ENCODE measurements at places on chromosomes 1 and 21. TPM values are rescaled to one million over a fixed set of nuclear protein-coding genes. Genes with fewer than 3 reads are reported as not detected.

DNA sequence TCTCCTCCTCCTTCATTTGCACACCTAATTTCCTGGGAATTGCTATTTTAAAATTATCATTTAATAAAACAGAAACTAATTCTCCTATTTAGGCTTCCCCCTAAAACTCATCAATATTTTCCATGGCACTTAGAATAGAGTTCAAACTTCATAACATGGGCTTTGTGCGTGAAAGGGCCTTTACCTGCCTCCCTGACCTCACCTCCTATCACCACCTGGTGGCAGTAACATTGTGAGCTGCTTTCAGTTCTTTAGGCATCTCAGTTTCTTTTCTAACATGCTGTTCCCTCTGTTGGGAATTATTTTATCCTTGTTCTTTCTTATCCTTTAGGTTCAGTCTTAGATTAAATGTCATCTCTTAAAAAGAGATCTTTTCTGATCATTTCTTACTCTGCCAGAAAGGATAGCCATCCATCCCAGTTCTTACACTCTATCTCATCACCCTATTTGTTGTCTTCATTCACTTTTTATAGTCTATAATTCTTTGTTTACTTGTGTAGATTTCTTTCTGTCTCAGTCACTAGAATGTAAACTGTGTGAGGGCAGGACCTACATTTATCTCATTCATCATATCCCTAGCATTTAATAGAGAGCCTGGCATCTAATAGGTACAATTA lies 133.8 kb upstream of the KIAA1614 start:
- H3K27ac ChIP-seq, result no peak overlapping the region
- no peaks in the 10 kb centered on the region for H3K36me3 ChIP-seq
- no peaks in the 10 kb centered on the region for H3K27me3 ChIP-seq
- DNase-seq, result peak; percentile 4

DNA sequence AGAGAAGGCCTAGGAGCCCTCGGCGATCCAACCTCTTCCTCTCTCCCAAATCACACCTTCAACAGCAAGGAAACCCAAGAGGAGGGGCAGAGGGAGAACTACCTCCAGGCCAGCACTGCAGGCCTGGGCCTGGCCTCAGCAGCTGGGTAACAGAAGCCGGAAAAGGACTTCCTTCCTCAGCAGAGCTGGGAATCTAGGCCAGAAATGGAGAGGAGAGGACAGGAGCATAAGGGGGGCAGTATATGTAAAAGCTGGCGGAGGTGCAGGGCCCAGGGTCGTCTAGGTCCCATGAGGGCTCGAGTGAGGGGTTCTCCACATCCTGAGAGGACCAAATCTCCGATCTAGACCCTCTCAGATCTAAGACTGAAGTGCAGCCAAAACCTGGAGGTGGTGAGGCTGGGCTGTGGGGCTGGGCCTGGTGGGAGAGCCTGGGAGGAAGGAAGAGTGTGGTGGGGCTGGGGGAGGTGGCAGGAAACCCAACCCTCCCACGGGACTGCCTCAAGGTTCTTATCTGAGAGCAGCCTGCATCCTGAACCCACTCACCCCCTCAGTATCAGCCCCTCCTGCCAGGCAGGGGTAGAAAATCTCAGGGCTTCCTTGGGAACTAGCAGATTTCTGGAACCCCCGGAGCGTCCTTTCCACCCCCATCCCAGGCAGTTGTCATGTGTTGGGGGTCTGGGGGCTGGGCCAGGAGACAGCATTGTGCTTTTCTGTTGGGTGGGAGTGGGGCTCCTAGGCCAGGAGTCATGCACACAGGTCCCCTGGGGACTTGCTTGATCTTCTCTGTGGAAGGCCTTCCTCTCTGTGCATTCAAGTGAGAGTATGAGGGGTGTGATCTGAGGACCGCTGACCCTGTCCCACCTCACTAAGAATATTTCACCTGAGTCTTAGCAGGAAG lies 33.0 kb downstream of the PIK3C2B start:
- H3K36me3 ChIP-seq, result peaks cover 1% of the 10 kb centered on the region
- H3K4me1 ChIP-seq, result peaks cover 94% of the 10 kb centered on the region
- peak overlapping the region; percentile 86 for H3K27ac ChIP-seq
- peak overlapping the region; percentile 8 for H3K4me3 ChIP-seq

GRCh38 chr1:40532062-40532389 lies 589 bp downstream of the ZNF684 start:
- peaks cover 5% of the 10 kb centered on the region for H3K36me3 ChIP-seq
- H3K27ac ChIP-seq, result peak overlapping the region; percentile 92
- no peak for DNase-seq

DNA sequence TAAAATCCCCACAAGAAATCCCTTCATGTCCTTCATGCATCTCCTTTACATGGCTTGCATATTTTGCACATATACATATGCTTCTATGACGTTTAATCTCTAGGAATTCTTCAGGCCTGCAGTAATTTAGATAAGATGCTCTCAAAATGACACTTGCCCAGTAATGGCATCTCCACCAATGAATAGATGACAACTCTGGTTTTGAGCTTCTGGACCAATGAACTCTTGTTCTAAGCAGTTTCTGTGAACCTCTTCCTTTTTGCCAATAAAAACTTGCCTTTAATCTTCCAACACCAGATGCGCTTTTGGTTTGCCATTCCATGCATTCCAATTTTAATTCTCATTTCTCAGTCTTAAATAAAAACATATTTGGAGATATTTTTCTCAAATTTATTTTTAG lies 189.8 kb upstream of the OLFM3 start:
- H3K36me3 ChIP-seq, result no peaks in the 10 kb centered on the region
- no peak for DNase-seq
- no peaks in the 10 kb centered on the region for H3K27me3 ChIP-seq
- H3K27ac ChIP-seq, result no peak overlapping the region
- H3K4me1 ChIP-seq, result no peaks in the 10 kb centered on the region
- no peak overlapping the region for H3K4me3 ChIP-seq

The DCDC2B gene
- not detected for total RNA-seq

DNA sequence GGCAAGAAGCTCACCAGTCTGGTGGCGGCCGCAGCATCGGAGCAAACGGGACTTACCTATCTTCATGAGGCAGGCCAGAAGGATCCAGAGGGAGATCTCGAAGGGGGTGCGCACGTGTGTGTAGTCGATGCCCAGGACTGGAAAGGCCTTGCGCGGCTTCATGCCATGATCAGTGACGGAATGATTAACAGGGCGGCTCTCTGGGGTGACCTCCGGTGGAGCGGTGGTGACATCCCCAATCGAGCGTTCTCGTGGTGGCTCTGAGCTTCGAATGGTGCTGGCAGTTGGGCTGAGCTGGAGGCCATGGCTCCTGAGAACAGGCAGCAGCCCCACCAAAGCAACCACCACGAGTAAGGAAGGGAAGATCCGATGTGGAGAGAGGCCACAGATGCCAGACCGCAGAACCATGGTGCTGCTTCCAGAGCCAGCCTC lies 982 bp downstream of the SLC9A1 start:
- peak overlapping the region; percentile 62 for H3K4me3 ChIP-seq
- no peaks in the 10 kb centered on the region for H3K36me3 ChIP-seq
- no peaks in the 10 kb centered on the region for H3K27me3 ChIP-seq
- H3K4me1 ChIP-seq, result peaks cover 25% of the 10 kb centered on the region

The RHBDL2 gene
- not detected for total RNA-seq

GRCh38 chr21:32102426-32102825 lies 176.4 kb downstream of the MIS18A start:
- no peak overlapping the region for H3K27ac ChIP-seq
- H3K4me3 ChIP-seq, result no peak overlapping the region
- no peak for DNase-seq
- no peaks in the 10 kb centered on the region for H3K36me3 ChIP-seq

DNA sequence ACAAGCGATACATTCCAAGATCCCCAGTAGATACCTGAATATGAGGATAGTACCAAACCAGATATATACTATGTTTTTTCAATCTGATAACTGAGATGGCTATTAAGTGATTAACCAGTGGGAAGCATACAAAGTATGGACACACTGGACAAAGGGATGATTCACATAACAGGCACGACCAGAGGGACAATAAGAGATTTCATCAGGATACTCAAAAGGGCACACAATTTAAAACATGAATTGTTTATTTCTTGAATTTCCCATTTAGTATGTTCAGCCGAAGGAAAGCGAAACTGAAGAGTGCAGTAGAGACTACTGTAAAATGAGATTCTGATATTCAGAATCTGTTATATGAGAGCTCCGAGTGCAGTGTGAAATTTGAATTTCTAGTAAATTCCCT lies 10.6 kb downstream of the ZZZ3 start:
- H3K36me3 ChIP-seq, result no peaks in the 10 kb centered on the region
- H3K27me3 ChIP-seq, result no peaks in the 10 kb centered on the region
- no peak overlapping the region for H3K27ac ChIP-seq

DNA sequence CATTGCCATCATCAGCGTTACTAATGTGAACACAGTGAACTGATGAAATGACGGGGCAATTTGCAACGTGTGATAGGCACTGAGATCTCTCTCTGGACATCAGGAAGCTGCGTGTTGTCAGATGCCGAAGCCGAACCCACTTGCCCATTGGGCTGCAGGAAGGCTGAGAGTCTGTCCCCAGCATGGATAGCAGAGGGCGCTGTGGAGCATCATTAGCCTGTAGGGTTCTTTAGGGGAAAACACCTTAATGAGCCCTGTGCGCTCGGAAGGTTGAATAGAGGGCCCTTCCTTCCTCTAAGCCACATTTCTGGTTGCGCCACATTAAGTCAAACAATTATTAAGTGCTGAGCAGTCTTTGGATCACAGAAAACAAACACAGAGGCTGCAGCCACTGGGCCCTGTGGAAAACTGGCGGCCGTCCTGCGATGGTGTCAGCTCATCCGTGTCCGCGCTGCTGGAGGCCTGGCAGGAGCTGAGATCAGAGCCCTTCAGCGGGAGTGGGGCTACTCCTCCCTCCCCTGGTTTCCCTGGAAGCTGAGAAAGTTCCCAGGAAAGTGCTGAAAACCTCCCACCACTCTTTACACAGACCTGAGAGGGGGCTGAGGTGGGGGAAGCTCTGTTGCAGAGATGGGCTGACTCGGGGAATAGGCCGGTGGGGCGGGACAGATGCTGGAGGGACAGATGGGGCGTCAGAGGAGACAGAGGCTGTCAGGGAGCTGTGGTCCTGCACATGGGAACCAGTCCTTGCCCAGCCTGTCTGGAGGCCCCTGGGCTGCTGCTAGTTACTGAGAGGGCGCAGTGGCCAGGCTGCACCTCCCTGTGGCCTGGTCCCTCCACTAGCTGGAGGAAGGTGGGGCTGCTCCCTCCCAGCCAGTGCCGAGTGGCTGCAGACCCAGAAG lies 12.7 kb downstream of the TFF2 start:
- peak; percentile 84 for DNase-seq
- H3K36me3 ChIP-seq, result no peaks in the 10 kb centered on the region
- peaks cover 7% of the 10 kb centered on the region for H3K4me1 ChIP-seq

GRCh38 chr1:10591010-10591409 lies 116.3 kb downstream of the PEX14 start:
- no peaks in the 10 kb centered on the region for H3K36me3 ChIP-seq
- DNase-seq, result no peak
- H3K4me1 ChIP-seq, result no peaks in the 10 kb centered on the region
- H3K27ac ChIP-seq, result no peak overlapping the region
- no peak overlapping the region for H3K4me3 ChIP-seq

DNA sequence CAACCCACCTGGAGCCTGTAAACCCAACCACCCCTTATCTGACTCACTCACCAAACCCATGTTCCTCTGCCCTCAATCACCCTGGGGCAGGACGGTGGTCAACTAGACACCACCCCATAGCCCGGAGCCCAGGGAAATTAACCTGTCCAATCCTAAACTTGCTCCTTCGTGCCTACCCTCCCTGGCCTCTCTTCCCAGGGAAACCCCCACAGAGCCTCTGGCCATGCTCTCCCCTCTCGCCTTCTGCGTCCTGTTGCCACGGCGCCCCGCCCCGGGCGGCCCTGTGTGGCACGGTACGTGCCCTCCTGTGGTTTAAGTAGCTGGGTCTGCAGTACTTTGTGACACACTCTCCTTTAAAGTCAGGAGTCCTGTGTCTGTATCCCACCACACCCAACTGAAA lies 4.0 kb upstream of the FTCD start:
- H3K4me1 ChIP-seq, result no peaks in the 10 kb centered on the region
- H3K27ac ChIP-seq, result no peak overlapping the region
- no peak overlapping the region for H3K4me3 ChIP-seq
- H3K36me3 ChIP-seq, result no peaks in the 10 kb centered on the region
- DNase-seq, result no peak

The BRINP2 gene
- not detected for total RNA-seq

GRCh38 chr21:16061194-16061593 lies 331.4 kb downstream of the USP25 start:
- no peak overlapping the region for H3K27ac ChIP-seq
- H3K27me3 ChIP-seq, result no peaks in the 10 kb centered on the region
- no peak overlapping the region for H3K4me3 ChIP-seq
- no peak for DNase-seq

DNA sequence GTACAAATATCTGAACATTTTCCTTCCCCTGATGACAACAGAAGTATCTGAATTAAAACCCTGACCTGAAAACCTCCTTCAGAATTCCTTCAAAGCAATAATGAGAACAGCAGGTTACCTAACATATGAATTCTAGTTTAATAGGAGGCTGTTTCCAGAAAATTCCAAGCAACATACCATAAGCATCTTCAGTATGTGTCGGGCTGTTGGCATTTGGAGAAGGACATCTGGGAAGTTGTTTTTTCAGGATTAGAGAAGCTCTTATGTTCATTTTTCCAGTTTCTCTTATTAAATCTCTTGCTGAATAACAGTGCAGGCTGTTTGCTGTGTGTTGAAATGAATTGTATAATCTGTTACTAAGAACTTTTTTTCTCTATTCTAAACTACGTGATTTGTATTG lies 101.5 kb downstream of the PLA2G4A start:
- H3K4me1 ChIP-seq, result no peaks in the 10 kb centered on the region
- H3K36me3 ChIP-seq, result no peaks in the 10 kb centered on the region
- H3K27ac ChIP-seq, result no peak overlapping the region
- no peak for DNase-seq
- no peak overlapping the region for H3K4me3 ChIP-seq
- H3K27me3 ChIP-seq, result no peaks in the 10 kb centered on the region

DNA sequence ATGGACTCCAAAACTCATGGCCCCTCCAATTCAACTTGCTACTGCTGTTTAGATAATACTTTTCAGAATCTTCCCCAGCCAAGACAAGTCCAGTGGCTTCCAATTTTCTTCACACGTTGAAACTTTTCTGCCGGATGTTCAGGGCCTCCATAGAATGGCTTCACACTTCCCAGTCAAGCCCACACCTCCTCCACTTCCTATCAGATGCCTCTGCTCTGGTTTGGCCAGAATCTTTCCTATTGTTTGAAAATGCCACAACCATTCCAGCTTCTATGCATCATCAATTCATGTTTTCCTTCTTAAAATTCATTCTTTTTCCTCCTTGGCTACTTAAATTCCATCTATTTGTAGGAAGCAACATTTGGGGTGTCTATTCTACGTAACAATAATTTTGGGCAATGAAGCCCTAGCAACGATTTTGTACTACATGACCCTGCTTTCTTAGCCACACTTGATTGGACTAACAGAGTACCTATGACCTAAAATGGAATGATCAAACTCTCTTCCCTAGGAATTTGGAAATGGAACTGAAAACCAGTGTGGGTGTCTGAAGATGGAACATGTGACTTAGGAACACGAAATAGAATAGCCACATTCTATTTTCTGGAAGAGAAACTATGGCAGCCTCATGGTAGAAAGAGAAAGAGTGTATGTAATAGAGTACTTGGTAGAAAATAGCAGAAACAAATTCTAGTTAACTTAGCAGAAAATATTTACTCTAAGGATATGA lies 74.1 kb upstream of the CNIH3 start:
- H3K27ac ChIP-seq, result no peak overlapping the region
- H3K36me3 ChIP-seq, result no peaks in the 10 kb centered on the region
- no peaks in the 10 kb centered on the region for H3K27me3 ChIP-seq
- no peaks in the 10 kb centered on the region for H3K4me1 ChIP-seq

The NPPB gene
- not detected for total RNA-seq
